MG63 (cell line): ENCODE measurements at places on chromosomes 2 and 18.

- no peak for DNase-seq
Observed at GRCh38 chr2:58035352-58035751, 11.3 kb upstream of the VRK2 start.

- no peak for DNase-seq
Observed at GRCh38 chr2:64424416-64424987, 29.5 kb upstream of the LGALSL start.

GRCh38 chr18:58305792-58306191 is 261.8 kb downstream of the NEDD4L start:
- DNase-seq, result no peak

GRCh38 chr2:2872713-2873449 is 504.7 kb downstream of the EIPR1 start:
- no peak for DNase-seq

DNA sequence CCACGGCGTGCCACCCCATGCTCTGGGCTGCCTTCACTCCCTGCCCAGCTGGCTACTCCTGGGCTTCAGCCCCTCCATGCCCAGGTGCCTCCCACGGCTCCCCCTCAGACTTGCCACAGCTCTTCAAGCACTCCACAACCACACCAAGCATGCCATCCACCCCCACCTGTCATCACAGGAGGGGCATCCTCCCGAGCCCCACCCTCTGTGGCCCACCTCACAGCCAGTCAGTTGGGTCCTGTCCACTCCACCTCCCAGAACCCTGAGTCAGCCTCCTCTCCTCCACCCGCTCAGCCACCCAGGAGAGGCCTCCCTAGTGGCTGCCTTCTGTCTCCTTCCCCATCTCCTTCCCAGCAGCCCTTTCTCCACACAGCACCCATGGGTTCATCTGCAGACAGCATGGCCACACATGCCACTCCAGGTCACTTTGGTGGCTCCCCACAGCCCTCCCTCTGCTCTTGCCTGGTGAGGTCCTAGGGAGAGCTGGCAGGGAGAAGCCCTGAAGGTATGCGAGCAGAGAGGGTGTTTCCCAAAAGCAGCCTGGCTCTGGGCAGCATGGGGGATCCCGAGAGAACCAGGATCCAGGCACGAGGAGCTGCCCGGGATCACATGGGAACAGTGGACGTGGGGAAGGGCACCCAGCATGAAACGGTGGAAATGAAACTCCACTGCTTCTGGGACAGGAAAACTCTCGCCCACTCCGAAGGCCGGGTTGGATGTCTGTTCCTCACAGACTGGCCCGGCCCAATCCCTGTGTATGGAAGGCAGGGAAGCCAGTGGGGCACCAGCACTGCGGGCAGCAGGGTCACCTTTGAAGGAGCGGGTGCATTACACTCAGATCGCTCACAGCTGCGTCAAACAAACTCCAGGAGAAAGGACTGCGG is 2.7 kb downstream of the LIMS2 start:
- no peak for DNase-seq

DNA sequence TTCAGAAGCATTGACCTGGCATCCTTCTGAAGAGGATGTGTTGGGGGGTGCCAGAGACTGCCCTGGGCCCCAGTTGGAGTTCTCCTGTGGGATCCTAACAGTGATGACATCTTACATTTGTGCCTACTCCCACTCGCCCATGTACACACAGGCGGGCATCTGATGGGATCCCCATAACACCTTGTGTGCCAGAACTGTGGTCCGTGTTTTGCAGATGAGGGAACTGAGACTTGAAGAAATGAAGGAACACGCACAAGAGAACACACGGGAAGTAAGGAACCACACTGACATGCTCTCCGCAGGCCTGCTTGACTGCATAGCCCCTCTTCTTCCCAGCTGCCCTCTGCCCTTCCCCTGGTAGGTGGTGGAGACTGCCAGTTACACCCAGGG is 255.3 kb downstream of the MYCN start:
- no peak for DNase-seq

GRCh38 chr2:85585781-85586105 is 1.5 kb downstream of the VAMP5 start:
- DNase-seq, result no peak

GRCh38 chr2:169073211-169073962 is 4.0 kb downstream of the DHRS9 start:
- no peak for DNase-seq

DNA sequence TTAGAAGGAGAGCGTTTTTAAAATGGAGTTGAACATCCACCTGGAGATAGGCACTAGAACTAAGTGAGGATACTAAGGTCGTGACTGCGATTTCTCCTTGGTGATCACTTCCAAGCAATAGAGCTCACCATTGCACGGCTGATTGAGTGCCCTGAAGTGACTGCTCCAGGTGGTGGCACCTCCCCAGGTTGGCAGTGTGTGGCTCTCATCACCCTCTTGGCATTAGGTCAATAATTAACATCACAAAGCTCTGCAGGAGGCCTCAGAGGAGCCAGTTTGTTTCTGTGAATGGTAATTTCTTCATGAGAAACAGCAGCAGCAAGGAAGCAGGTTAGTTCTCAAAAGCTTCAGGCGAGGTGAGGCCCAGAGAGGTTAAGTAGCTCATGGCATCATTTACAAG is 259.6 kb downstream of the CLIP4 start:
- DNase-seq, result no peak

DNA sequence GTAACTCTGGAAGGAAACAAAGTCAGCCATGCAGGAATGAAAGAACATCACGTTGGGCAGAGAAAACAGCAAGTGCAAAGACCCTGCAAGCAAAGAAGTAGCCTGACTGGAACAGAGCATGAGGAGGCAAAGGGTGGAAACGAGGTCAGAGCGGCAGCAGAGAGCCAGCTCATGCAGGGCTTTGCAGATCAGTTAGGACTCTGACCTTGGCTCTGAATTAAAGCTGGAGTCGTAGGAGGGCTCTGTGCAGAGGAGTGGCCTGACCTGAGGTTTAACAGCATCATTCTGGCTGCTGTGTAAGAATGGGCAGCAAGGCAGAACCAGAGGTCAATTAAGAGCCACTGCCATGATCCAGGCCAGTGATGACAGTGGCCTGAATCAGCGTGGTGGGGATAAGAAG is 220.7 kb downstream of the PRKCE start:
- DNase-seq, result peak; percentile 91

DNA sequence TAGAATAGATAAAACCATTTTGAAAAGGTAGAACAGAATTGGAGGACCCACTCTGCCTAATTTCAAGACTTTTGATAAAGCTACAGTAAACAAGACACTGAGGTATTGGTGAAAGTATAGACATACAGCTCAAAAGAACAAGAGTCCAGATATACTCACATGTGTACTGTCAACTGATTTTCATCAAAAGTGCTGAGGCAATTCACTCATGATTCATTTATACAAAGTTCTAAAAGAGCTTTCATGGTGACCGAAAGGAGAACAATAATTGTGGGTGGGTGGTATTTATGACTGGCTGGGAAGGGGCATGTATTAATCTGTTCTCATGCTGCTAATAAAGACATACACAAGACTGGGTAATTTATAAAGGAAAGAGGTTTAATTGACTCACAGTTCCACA is 7.3 kb downstream of the MAP4K3 start:
- DNase-seq, result no peak
